ENCODE measurements at places on chromosomes 4 and X.

- ATAC-seq = no peak
These were observed 113.6 kb downstream of the ZNF518B start for GRCh38 chr4:10343656-10344055.

DNA sequence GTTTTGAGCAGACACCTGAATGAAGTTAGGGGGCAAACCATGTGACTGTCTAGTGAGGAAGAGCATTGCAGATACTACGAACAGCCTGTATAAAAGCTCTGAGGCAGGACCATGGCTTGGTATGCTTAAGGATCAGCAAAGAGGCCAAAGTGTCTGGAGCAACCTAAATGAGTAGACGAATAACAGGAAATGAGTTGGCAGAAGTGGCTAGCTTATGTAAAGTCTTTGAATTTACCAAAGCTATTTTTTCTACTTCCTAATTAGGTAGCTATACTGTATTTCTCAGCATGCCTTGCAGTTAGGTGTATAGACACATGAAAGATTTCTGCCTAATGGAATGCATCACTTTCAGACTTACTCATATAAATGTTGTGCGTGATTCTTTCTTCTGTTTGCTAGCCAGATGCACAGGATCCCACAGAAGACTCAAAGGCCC is 9.3 kb upstream of the GPRIN3 start:
- ATAC-seq = peak; percentile 90

GRCh38 chr4:4762300-4762699 is 97.2 kb upstream of the MSX1 start:
- ATAC-seq = no peak

GRCh38 chr4:73528171-73528570 is 46.6 kb downstream of the AFM start:
- no peak for ATAC-seq

GRCh38 chr4:141121768-141122454 is 11.4 kb downstream of the RNF150 start:
- peak; percentile 39 for ATAC-seq

DNA sequence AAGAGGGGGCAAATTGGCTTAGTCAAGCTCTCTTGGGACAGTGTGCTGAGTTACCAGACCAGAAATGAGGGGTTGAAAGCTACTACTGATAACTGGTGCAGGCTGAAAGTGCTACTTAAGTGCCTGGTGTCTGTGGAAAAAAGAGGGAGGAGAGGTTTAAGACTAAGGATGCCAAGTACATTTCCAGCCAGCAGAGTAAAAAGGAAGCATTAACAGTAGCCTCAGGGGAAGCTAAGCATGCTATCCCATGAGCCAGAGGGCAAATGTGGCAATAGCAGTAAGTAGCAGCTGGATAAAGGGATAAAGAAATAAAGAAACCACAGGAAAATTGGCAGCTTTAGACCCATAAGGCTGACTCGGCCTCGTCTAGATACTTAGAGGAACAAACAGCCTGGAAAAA is 196.3 kb upstream of the MAB21L2 start:
- ATAC-seq = no peak

- no peak for ATAC-seq
These were observed 23.7 kb downstream of the PLS3 start for GRCh38 chrX:115584696-115585095.

GRCh38 chrX:42075032-42075431 is 151.7 kb upstream of the CASK start:
- ATAC-seq = no peak

GRCh38 chr4:164937576-164938270 is 39.7 kb downstream of the TRIM61 start:
- peak; percentile 42 for ATAC-seq

GRCh38 chr4:102308032-102308799 is 37.1 kb downstream of the SLC39A8 start:
- no peak for ATAC-seq

Measured in stimulated activated memory B cell treated with anti-CD40 and anti-IgM and Interleukin-4, amounts not matched to agents 10 μg/mL and 1 μg/mL and 100 μg/mL, for 72 hours (primary cell).